ENCODE measurements at places on chromosomes 4 and X.

- DNase-seq: no peak
Observed at GRCh38 chrX:261919-262352, 19.2 kb upstream of the PLCXD1 start.

DNA sequence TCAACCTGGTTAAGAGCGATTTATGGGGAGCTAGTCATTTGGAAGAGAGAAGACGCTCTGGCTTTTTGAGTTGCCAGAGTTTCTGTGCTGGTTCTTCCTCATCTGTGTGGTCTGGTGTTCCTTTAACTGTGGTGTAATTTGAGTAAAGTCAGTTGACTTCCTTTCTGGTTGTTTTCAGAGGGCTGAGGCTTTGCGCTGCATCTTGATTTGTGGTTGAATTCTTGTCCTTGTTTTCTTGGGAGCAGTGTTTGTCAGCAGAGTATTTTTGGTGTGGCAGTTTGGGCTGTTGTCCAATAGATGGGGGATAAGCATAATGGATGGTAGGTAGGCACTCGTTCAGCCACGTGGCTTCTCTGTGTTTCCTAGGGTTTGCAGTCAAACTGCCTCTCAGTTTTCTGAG, 2143.2 kb upstream of the TENM3 start:
- DNase-seq: no peak

DNA sequence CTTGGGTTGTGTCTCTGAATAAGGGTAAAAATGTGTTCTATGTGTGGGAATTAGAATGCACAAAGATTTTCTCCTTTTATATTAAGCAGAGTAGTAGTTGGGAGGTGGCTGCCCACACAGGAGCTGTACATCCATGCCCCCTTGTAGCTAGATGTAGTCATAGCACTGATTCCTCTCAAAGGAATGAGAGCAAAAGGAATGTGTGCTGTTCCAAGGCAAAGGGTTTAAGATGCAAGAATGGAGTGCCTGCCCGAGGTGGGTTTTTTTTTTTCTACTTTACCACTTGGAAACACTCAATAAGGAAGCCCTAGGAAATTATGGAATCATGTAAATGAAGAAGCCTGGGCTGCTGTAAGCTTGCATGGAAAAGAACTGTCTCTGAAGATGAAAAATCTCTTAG, 2183.2 kb upstream of the AGA start:
- no peak for DNase-seq

GRCh38 chrX:17632942-17633341, 104.4 kb upstream of the SCML1 start:
- DNase-seq: no peak

DNA sequence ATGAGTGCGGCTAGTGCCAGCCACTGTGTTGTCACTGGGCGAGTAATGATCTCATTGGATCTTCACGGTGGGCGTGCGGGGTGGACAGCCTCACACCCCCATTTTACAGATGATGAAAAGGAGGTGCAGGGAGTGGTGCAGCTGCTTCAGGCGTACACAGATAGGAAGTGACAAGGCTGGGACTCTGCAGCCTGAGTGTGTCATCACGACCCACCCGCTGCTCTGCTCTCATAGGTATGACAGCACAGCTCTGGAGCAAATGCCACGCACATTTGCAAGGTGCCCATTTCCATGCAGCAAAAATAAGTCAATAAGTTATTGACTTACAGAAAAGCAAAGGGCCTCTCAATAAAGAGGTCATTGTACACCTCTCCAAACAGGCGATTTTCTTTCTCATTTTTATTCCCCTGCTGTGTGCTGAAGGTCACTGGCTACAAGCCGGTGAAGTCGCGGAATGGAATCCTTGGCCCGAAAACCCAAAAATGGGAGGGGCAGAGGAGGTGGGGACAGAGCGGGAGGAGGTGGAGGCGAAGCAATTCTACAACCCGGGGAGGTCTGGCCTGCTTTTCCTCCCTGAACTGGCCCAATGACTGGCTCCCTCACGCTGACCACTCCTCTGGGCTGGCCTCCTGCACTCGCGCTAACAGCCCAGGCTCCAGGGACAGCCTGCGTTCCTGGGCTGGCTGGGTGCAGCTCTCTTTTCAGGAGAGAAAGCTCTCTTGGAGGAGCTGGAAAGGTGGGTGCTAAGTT, at the start of gene SOD3:
Gene SOD3 (plus strand): TSS at position 658 of the 750 bp plus-strand sequence. CDS start 3,949 bp downstream, outside the sequence.
- DNase-seq: peak; percentile 87

DNA sequence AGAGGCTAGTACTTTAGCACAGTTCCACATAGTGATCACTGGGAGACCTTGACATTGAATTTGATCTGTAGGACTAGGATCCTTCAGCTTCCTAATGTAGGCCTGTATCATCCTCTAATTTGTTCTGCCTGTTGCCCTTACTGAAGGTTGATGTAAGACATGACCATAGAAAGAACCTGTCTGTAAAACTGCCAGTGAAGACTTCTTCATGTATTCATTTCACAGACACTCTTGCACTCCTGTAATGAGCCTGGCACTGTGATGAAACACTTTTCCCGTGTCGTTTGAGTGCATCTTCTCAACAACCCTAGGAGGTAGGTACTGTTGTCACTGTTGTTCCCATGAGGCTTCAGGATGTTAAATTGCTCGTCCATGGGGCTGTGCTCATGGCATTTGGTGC, 14.7 kb downstream of the RAB9A start:
- DNase-seq: no peak

DNA sequence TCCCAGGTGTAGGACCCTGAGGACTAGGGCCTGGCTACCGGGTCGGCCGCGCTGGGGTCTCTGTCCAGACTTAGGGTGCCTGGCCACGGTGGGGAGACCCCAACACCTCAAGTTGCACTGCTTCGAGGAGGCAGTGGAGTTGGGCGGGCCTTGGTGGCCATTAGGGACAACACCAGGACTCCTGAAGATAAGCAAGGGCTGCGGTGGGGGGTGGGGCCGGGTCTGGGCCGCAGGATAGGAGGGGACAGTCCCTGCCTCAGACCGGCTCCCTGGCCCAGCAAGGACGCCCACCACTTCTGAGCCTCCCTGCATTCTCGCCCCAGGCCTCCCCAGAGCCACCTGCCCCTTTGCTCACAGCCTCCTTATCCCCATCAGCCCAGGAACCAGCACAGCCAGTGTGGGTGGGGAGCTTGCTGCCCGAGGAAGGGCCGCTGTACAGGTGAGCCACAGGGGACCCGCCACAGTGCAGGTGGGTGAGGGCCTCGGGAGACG, 5.5 kb upstream of the MXD4 start:
- peak; percentile 53 for DNase-seq

DNA sequence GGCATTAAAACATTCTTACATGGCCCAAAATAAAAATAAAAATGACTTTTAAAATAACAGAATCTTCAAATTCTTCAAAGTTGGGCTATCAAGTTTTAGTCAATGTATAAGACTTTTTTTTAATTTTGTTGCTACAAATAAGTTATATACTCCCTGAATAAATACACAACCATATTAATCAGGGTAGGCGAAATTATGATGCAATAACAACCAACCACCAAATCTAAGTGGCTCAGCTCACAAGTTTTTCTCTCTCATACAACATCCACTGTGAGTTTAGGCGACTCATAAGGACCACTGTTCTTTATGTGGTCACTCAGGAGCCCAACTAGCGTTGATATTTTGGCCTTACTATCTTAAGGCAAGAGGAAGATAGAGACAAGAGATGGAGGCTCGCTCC, 11.2 kb downstream of the NEUROG2 start:
- DNase-seq: no peak

GRCh38 chr4:152045449-152045806, 284.6 kb upstream of the GATB start:
- DNase-seq: no peak

GRCh38 chrX:45761920-45762319, 561.2 kb upstream of the DIPK2B start:
- DNase-seq: no peak

- DNase-seq: no peak
Observed at GRCh38 chrX:149131774-149132173, 373.3 kb downstream of the IDS start.

DNA sequence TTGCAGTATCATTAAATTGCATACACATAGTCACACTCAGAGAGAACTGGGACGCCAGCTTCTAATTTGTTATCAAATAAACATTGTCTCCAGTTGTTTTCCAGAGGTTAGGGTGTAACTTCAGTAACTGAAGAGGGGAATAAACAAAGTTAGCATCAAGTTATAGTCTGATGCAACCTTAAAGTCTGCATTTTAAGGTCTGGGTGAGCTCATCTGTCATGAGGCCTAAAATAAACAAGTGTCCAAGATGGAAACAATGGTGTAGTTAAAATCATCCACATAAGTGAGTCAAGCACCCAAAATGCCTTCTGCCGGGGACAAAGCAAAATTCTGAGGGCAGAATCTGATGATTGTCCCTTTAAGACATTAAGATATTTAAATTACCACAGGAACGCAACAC, 70.3 kb upstream of the EMCN start:
- no peak for DNase-seq

DNA sequence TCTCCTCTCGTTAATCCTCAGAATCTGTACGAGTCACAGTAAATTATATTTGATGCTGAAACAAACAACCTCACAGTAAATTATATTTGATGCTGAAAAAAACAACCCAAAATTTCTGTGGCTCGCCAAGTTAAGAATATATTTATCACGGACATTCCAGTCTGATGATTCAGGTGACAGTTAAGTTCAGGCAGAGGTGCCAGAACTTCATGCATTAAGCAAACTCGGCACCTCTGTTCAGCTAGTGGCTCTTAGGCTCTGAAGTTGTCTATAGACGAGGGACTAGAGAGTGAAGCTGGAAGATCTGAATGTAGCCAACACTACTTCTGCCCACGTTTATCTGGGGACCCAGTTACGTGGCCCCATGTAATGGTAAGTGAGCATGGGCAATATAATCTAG, 132.2 kb upstream of the AGA start:
- DNase-seq: no peak

DNA sequence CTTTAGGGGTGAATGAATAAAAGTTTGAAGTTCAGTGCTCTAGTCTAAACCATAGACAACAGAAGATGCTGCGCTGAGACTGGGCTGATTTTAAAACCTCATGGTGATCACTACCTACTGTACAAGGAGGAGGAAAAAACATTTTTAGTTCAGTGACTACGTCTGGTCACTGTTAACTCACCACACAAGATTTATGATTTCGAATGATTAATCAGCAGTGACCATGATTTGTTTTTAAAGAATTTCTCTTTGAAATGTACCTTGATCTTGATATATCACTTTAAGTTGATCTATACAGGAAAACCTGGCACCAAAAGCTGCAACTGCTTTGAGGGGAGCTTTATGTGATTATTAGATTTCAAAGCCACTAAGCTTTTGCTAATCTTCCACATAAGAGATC, 286.3 kb downstream of the PDGFC start:
- DNase-seq: no peak

DNA sequence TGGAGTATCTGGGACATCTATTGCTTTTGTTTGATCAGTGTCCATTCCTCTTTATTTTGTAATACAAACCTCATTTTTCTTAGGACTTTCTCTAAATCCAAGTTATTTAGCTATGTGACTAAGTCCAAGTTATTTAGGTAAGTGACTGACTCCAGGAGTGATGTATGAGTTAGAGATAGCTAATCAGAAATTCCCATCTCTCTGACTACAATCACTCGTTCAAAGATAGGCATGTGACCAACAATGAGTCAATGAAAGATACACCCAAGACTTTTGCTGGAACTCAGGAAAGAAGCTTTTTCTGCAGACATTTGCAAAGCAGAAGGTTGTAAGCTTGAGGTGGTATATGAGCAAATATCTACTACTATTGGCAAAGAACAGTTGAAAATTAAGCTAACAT, 72.5 kb upstream of the KCNIP4 start:
- DNase-seq: no peak

DNA sequence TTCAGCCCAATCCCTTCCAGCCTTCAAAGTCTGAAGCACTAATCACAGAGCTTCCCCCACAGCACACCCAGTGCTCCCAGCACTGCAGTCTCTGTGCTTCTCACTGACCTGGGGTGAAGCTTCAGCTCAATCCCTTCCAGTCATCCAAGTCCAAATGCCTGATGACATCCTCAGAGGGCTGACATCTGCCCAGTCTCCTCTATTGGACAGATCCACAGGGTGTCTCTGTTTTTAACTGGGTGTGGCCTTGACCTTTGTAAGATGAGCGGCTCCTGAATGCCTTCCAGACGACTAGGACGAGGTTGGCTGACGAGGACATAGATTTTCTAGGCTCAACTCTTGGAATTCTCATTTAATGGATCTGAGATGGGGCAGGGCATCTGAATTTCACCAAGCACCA, 7.6 kb upstream of the SLC2A9 start:
- DNase-seq: no peak

DNA sequence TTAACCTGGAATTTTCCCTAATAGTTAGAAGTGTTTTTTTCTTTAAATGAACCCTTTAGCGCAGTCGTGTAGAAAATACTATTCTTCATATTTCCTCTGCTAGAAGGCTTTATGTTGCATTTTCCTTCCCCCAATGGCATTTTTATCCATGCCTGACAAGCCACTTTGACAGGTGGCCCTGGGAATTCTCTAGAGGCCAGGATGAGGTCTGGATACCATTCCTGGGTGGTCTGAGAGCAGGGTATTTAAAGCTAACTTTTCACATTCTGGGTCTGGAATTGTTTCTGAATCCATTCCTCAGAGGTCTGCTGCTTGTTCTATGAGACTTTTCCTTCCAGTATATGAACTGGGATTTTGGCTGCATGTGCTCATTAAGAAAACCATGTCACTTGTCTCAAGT, 31.2 kb upstream of the PDGFRA start:
- no peak for DNase-seq

- DNase-seq: no peak
Observed at GRCh38 chr4:76074468-76074867, at the start of gene ART3. Gene ART3, plus strand, starts transcription at chr4:76074709. Its CDS starts 1,181 bp downstream, at chr4:76075890.

DNA sequence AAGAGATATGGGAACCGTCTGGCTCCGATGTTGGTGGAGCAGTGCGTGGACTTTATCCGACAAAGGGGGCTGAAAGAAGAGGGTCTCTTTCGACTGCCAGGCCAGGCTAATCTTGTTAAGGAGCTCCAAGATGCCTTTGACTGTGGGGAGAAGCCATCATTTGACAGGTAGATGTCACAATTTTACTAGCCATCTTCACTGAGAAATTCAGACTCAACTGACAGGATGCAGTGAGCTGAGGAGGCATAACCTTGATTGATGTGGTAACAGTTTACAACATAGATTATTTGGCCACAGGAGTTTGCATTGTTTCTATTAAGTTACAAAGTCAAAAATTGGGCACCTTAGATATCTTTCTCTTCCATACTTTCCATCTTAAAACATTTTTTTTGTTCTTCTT, 417.7 kb downstream of the MAPK10 start:
- no peak for DNase-seq

DNA sequence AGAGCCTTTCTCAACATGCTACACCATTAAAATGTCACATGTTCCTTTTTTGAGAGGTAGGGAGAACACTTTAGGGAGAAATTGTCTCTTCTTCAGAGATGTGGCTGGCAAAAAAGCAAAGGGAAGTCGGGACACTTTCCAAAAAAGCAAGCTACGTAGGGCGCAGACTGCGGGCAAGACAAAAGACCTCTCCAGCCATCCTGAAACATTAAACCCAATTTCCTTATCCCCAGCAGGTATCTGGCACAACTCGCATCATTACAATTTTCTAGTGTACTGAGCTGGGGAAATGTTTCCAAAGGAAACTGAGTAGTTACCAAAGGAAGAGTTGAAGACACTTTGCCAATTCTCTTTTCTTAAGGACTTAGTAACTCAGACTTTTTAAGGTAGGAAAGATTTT, 116.0 kb downstream of the PACRGL start:
- DNase-seq: no peak

GRCh38 chr4:184448821-184449220, 25.5 kb downstream of the IRF2 start:
- no peak for DNase-seq
